Tibial nerve (tissue), 4 donors: ENCODE measurements at places on chromosomes 2 and 18.

GRCh38 chr18:79524181-79525078 lies 128.7 kb downstream of the NFATC1 start:
- peak; percentile 4 for DNase-seq

GRCh38 chr2:232689152-232689910 lies 7.8 kb upstream of the GIGYF2 start:
- DNase-seq = no peak

DNA sequence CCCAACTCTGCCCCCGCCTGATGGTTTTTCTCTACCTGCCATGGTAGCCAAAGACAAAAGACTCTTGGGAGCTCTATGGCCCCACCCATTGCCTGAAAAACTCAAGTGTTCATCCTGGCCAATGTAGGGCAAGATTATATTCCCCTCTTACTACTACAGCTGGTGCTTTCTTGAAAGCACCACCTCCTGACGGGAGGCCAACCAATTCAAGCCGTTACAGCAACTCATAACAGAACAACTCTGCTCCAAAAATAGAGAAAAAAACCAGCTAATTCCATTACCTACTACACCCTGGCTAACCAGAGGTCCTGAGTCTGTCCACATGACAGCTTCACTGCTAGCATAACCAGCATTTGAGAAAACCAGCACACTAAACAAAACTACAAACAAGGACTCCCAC lies 127.5 kb upstream of the GAREM1 start:
- no peak for DNase-seq

- no peak for DNase-seq
These were observed 764.9 kb downstream of the TMEM182 start for GRCh38 chr2:103526757-103527156.

GRCh38 chr2:78546843-78547242 lies 478.7 kb upstream of the REG3G start:
- DNase-seq = no peak

DNA sequence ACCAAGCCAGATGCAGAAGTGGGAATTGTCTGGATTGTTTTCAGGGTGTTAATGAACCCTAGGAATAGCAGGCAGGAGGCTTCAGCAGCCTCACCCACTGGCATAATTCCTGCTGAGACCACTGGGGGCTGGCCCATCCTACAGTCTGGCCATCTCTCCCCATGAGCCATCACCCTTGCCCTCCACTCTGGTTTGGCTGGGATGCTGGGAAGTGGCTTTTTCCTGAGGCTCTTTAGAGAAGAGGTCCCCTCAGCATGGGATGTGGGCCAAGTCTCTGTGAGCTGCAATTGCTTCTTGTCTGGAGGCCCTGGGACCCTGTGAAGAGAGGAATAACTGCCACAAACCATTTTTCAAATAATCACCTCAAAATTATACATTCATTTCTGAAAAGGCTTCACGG lies 4.0 kb downstream of the TCF7L1 start:
- DNase-seq = no peak

DNA sequence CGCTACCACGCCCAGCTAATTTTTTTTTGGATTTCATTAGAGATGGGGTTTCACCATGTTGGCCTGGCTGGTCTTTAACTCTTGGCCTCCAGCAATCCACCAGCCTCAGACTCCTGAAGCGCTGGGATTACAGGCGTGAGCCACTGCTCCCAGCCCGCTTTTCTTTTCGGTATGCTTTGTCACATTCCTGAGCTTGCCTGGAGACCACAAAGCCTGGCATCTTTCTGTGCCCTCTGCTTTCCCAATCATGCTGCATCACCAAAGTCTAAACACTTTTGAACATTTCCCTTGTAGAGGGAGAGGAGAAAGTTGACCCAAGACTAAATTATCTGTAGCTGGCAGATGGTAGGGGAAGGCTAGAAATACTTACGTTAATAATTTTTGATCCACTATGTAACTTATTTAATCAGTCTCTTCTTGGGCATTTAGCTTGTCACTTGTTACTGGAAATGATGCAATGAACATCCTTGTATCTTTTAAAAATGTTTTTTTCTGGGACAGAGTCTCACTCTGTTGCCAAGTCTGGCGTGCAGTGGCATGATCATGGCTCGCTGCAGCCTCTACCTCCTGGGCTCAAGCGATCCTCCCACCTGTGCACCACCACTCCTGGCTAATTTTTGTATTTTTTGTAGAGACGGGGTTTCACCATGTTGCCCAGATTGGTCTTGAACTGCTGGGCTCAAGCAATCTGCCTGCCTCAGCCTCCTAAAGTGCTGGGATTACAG lies 2.7 kb upstream of the NPC1 start:
- DNase-seq = no peak

GRCh38 chr2:181586569-181587081 lies 70.3 kb downstream of the CERKL start:
- DNase-seq = no peak

DNA sequence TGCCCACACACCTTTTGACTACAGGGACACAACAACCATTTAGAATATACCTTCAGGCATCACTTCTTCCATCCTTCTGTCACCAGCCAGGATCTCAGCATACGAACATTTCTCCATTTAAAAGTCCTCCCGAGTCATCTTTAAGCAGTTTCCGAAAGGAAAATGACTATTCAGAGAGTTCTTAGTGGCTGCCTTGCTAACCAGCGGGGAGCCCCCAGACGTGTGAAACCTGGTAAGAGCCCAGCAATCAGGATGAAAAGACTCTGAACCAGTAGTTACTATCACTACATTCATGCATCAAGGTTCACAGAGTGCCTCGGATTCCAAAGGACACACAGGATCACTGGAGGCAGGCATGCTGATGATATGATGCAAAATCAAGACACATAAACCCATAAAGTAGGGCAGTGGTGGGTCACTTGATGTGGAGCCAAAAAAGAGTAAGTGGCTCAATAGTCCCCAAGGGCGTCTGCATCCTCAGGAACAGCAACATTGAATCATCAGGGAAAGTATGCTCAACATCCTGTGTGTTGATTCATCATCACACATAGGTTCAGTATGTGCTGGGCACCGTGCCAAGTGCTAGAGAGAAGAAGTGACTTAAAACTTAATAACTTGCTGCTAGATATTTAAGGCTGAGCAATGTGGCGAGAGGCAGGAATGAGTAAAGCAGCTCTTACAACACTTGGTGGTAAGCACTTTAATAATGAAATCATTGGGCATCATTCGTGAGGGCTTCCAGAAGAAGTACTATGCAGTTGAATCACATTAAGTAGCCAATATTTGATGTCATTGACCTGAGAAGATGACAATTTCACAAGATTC lies 4.4 kb downstream of the CCL20 start:
- peak; percentile 86 for DNase-seq

- DNase-seq = no peak
These were observed 137.6 kb upstream of the BCL2L11 start for GRCh38 chr2:110983133-110983532.

DNA sequence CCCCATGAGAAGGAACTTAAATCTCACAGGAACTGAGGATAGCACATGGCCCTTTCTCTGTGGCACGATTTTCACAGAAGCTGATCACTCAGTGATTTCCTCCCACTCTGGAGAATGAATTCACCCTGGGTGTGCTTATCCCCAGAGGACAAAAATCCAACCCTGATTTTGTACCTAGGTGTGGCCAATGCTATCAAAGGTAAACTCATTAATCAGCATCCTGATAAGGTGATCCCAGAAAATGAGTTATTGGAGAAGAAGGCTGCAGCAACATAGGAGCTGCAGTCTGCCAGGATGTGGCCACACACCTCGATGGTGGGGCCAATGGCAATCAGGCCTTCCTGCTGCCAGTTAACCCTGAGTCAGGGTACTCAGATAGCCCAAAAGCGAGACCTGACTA lies 8.2 kb upstream of the SULT1C2 start:
- no peak for DNase-seq

GRCh38 chr2:223046470-223047040 lies 5.4 kb upstream of the KCNE4 start:
- no peak for DNase-seq

GRCh38 chr2:130328710-130329109 lies 14.0 kb upstream of the IMP4 start:
- no peak for DNase-seq

DNA sequence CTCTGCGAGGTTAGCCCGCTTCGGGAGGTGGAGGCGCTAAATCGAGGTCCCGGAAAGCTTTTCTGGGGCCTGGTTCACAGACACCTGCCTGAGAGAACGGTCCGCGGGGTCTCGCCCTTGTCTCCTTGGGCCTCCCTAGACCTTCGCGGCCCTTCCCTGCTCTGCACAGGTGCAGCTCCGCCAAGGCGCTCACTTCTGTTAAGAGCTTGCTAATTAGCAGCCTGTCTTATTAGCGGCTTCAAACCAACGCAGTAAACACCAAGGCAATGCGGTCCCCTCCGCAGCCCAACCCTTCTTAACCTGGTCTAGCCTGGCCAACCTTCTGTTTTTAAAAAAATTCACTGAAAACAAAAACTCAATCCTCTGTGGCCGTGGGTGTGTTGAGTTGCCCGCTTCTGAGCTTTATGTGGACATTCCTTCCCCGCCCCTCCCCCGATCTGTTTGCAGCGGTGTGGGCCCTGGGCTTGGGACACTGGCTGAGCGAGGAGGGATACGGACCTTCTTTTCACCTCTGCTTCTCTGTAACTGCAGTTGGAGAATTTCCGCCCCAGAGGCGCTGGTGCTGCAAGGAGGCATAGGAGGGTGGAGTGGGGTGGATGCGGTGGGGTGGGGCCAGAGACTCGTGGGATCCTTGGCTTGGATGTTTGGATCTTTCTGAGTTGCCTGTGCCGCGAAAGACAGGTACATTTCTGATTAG lies 3.4 kb upstream of the HOXD4 start:
- no peak for DNase-seq

- no peak for DNase-seq
These were observed 75.1 kb upstream of the MAP4K4 start for GRCh38 chr2:101622210-101623030.

- no peak for DNase-seq
These were observed 142.4 kb upstream of the ALPP start for GRCh38 chr2:232236200-232236599.

- DNase-seq = no peak
These were observed 161.8 kb upstream of the KLF7 start for GRCh38 chr2:207327513-207327912.

GRCh38 chr18:24917767-24918166 lies 434.2 kb downstream of the ZNF521 start:
- no peak for DNase-seq

DNA sequence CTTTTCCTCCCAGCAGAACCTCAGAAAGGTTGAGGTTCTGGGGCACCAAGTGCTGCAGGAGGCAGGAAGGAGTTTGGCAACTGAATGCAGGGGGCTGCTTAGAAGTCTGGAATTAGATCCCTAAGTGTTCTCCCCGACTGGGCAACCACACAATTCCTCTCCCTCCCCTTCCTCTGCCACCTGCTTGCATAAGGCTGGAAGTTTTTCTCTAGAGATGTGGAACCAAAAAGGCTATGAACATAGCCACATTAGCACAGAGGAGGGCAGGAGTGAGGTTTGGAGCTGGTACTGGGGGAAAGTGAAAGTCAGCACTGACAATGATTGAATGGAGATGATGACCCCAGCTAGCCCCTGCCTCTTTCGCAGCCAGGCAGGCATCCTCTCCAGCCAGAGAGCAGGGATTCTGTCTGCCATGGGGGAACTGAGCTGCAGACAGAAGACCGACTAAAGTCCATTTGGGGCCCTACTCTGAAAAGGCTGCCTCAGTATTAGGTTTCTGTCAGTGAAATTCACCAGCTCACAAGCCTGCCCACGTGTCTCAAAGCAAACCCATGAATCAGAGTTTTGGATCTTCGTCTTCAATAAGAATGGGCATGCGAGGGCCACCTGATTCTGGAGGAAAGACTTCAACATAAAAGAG lies 87.9 kb upstream of the ITGA6 start:
- no peak for DNase-seq

- DNase-seq = no peak
These were observed 86.1 kb downstream of the SH3YL1 start for GRCh38 chr2:177733-178132.

DNA sequence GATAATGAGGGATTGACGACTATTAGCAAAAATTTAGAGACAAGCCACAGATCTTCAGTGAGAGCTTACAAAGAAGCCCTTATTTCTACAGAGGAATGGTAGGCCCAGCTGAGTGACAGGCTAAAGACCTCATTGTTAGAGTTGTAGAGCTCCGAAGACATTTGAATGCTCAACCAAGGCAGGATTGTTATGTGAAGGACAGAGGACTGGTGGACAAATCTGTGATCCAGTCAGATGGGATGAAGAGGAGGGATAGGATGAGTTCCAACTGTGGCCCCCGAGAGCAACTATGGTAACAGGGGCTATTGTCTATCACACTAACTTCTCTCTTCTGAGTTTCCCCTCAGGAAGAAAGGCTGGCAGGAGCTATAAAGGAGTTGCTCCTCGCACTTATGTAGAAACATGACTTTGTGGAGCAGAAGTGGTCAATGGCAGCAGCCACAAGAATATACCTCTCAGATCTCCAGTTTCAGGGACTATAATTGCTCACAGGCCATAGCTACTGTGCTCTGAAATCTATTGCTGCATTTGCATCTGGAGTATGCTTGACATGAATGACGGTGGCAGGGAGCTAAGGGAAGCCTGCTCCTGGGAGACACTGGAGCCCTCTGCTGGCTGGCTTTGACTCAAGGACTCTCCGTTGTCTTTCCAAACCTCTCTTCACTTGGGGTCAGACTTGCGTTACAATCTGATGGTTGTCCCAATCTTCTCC lies 50.3 kb upstream of the GREB1L start:
- peak; percentile 36 for DNase-seq

GRCh38 chr2:236143811-236144210 lies 24.4 kb downstream of the GBX2 start:
- no peak for DNase-seq

GRCh38 chr2:217934321-217935131 lies 68.3 kb downstream of the TNS1 start:
- DNase-seq = no peak

DNA sequence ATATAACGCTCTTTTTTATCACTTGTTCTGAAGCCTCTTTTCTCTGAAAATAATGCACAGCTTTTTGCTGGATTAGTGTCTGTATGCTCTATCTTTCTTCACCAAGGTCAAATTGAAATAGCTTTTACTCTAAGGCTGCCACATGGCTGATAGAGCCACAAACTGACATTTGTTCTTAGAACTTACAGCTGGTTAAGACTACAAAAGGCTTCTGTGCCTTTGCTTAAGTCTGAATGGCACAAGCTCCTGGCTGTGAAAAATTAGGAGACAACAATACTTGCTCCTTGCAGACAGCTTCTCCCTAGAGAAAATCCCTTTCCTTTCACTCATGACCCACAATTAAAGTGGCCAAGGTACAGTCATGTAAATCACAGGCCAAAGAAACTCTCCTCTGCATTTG lies 515.3 kb downstream of the DSC3 start:
- no peak for DNase-seq

GRCh38 chr2:11572996-11573395 lies 39.2 kb downstream of the GREB1 start:
- DNase-seq = no peak

DNA sequence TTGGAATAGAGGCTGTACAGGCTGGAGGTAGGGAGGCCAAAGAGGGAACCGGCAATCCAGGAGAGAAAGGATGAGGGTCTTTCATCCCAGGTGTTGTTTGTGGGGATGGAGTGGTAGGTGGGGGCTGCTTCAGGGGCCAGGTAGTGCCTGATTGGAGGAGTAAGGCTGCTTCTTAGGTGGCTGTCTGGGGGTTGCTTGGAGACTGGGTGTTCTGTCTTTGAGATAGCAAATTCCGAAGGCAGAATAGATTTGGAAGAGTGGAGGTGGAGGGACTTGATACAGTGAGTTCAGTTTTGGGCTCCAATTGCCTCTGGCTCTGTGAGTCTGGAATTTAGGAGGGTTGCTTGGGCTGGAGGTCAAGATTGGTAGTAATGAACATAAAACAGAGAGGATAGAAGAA lies 5.9 kb downstream of the ZNF532 start:
- DNase-seq = no peak
